Hypothalamus (tissue), 51 donors: ENCODE measurements at places on chromosomes 13 and 19.
A peak's percentile ranks its signal among the peaks of the same experiment; 100 is the strongest.

GRCh38 chr19:6632002-6632621 is 37.8 kb downstream of the TNFSF14 start:
- DNase-seq: peak; percentile 22

DNA sequence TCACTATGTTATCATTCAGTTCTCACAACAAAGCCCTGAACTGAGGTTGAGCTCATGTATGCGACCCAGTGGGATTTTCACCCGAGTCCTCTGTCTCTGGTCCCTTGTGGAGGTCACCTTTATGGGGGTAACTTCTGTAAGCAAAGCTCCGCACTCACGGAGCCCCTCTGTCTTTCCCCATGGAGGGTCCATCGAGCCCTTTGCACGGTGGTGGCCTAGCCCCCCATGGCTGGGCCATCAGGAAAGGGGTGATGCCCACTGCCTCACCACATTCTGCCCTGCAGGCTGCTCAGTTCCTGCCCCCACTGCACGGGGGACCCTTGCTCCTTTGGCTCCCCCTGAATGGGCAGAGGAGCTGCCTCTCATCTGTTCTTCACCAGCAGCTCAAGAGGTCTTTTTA is 39.6 kb downstream of the CHST8 start:
- DNase-seq: no peak

DNA sequence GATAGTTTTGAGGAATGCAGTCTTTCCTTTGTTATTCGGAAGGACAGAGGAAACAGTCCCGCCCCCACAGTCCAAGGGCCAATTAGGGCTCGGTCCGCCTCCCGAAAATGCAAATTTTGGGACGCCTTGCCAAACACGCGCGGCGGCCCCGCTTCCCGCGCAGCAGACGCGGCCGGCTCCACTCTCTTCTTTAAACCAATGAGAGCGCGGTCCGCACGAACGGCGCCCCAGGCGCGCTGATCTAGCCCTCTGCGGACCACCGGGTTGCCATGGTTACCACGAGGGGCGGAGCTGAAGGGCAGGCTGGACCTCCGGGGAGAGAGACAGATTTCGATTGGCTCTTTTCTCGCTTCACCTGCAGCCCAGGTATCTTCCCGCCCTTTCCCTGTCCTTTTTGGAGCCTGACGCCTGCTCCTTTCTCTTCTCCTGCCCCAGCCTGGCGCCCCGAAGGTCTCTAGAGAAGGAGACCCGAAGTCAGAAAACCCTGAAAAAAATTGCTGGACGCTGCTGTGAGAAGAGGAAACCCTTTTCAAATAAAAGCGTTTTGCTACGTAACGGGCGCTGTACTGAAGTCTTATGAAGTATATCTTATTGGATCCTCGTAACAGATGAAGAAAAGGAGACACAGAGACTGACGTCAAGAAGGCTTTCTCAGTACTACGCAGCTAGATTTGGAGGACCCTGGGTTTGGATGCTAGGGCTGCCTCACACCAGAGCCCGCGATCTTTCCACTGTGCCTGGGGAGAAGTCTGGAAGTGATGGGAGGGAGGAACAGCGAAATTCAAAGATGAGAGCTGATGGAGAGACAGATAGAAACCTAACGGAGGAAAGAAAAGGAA is 2.0 kb downstream of the PTH2 start:
- no peak for DNase-seq

DNA sequence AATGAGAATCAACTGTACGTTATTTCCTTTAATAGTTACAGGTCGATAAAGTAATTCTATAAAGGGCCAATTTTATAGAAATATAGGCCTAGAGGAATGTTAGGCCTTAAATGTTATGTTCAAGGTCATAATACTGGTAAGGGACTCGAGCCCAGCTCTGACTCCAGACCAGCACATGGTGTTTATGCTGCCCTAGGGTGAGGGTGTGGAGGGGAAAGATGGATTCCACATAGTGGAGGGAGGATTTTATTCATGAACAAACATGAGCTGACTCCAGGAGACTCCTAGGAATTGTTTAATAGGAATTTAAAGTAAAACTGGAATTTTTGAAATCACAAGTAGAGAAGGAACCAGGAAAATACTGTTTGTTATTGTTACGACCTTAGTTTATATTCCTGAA is 139.9 kb downstream of the LACC1 start:
- DNase-seq: no peak

DNA sequence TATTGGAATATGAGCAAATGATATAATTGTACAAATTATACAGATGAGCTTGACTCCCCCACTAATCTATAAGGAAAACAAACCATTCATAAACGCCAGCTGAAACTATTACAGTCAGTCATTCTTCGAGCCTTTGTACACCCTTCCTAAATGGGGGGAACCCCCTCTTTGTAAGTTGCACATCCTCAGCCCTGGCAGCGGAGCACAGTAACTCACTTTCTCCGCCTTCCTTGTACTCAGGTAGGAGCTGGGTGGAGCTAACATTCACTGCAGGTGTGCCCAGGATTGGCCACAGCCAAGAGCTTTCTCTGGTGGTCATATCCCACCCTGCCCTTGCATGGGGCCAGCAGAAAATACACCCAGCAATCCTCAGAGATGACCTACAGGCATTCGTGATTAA is 28.6 kb downstream of the PIN1 start:
- DNase-seq: no peak

GRCh38 chr13:52809310-52809769 is 39.1 kb downstream of the PCDH8 start:
- no peak for DNase-seq

DNA sequence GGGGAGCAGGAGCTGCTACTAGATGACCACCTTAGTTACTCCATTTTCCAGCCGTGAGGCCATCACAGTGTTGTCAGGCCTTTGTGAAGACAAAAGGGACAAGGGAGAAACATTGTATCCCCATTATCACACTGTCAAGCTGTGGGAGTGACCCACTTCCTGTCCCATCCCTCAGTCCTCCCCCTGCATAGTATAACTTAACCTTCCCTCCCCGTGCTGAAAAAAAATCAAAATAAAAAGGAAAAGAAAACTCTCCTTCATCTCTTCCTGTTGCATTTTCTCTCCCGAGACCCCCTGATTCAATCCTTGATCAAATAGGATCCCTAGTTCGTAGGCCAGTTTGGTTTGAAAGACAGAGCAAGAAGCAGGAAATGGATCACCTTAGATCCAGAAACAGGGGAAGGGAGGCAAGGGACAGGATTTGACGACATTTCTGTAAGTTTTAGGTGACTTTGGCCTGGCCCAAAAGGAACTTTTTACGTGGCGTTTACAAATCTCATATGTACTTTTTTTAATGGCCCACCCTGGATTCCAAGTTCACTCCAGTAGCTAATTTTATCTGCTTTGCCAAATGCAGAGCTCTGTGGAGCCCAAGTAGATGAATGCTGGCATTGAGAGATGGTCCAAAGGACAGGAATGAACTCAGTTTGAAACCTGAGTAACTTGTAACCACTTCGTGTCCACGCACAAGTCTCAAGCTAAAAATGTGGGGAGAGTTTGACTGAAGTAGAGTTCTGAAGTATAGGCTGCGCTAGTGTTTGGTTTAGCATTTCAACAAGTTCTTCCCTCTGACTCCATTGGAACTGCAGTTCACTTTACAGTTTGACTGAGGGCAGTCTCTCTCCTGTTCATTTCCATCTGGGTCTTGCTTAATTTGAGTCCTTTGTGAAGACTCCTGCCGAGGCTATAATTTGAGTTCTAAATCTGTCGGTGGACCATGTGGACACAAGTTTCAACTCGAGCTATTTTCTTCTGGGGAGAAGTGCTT is 16.6 kb upstream of the GATAD2A start:
- no peak for DNase-seq

DNA sequence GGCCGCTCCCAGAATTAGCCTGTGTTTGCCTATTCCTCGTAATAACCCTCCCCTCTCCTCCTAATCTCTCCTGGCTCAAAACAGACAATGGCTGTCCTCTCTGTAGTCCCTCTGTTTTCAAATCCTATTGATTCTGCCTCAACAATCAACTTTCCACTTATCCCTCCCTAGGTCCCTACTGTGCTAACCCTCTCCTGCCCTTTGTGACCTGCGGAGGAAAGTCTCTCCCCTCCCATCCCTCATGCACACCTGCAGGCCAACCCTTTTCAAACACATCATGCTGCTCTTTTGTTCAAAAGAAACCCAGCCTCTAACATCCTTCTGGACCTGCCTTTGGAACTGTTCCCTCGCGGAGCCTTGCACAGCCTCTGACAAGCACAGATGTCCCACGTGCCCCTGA is 37.3 kb downstream of the CILP2 start:
- no peak for DNase-seq

GRCh38 chr19:51507192-51507591 is 5.6 kb upstream of the SIGLEC12 start:
- no peak for DNase-seq

DNA sequence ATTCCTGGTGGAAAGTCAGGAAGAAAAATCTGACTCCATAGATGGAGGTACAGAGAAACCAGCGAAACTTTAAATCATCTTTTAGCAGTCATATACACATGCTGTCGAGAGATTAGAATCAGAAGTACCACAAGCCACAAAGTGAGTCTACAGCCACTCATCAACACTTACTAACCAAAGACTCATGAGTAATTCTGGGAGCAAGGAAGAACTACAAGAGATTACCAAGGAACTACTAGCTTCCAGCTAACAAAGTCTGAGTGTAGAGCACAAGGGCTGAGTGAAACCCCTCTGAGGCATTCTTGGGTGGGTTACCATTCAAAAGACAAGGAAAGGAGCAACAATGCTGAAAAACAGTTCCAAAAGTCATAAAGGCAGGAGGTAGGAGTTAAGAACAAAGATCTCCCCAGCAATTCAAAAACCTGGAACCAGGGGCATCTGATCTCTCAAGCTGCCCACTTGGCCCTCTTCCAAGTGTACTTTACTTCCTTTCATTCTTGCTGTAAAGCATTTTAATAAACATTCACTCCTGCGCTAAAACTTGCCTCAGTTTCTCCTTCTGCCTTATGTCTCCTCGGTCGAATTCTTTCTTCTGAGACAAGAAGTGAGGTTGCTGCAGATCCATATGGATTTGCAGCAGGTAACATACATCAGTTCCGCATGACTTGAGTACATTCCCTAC is 13.0 kb downstream of the RBM26 start:
- DNase-seq: no peak

GRCh38 chr19:55339889-55340783 is 460 bp downstream of the KMT5C start:
- DNase-seq: peak; percentile 38

DNA sequence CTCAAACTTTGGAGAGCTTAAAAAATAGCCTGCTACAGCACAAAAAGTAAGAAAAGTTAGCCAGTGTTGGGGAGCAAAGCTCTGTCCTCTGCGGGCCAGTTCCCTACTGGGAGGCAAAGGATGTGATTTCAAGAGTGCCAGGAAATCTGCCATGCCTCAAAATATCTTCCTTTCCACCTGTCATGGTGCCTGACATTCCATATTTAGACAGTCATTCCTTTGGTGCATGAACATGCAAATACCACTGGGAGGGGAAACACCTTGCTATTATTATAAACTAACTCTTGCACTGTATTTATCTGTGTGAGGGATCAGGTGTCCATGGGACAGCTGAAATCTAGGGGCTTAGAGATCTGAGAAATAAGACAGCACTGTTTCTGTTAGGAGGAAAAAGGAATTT is 10.3 kb downstream of the FREM2 start:
- DNase-seq: no peak

- no peak for DNase-seq
Measured at GRCh38 chr13:68026077-68026476, 795.9 kb upstream of the PCDH9 start.

DNA sequence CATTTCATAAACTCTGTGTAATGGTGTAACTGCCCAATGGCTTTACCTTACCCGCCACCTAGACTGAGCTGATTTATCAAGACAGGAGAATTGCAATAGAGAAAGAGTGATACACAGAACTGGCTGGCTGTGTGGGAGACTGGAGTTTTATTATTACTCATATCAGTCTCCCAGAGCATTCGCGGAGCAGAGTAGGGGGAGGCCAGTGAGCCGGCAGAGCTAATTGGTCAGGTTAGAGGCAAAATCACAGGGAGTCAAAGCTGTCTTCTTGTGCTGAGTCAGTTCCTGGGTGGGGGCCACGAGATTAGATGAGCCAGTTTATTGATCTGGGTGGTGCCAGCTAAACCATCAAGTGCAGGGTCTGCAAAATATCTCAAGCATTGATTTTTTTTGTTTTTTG is 23.4 kb upstream of the SLITRK1 start:
- DNase-seq: no peak

DNA sequence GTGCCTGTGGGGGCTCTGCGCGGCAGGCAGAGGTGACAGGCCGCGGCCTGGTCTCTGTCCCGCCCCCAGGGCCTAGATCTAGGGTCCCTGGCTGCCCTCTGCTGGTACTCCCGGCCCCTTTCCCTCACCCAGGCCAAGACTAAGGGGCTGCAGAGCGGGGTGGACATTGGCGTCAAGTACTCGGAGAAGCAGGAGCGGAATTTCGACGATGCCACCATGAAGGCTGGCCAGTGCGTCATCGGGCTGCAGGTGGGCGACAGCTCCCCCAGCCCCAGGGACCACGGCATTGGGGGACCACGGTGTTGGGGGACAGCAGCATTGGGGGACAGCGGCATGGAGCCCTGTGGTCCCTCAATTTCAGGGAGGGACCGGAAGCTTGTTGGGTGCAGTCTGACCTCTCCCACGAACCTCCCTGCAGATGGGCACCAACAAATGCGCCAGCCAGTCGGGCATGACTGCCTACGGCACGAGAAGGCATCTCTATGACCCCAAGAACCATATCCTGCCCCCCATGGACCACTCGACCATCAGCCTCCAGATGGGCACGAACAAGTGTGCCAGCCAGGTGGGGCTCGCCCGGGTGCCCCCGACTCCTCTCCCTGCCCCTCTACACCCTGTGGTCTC is 3.8 kb upstream of the ABCA7 start:
- DNase-seq: no peak

DNA sequence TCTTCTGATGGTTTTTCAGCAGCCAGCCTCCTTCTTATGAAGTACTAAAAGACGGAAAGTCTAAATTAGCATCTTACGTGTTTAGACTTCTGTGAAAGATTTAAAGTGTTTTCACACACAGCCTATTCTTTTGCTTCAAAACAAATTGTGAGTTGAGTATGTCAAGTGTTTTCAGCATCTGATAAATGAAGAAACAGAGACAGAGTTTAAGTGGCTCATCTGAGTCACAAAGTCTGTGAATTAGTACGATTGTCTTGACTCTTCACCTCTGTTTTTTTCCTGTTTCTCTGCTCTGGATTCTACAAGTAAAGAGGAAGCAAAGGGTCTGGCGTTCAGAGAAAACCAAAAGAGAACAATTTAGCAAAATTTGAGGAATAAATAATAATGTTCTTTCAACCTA is 116.4 kb downstream of the FRY start:
- no peak for DNase-seq

DNA sequence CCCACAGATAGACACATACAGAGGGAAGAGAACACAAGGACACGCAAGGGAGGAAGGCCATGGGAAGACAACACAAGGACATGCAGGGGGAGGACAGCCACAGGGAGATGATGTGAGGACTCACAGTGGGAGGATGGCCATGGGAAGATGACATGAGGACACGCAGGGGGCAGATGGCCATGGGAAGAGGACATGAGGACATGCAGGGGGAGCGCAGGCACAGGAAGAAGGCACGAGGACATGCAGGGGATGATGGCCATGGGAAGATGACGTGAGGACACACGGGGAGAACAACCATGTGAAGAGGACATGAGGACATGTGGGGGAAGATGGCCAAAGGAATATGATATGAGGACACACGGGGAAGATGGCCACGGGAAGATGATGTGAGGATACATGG is 84.7 kb downstream of the UQCRFS1 start:
- no peak for DNase-seq
